Activated CD4-positive, alpha-beta T cell treated with anti-CD3 and anti-CD28 coated beads for 4 hours (primary cell): ENCODE measurements at places on chromosomes 1 and 21.

DNA sequence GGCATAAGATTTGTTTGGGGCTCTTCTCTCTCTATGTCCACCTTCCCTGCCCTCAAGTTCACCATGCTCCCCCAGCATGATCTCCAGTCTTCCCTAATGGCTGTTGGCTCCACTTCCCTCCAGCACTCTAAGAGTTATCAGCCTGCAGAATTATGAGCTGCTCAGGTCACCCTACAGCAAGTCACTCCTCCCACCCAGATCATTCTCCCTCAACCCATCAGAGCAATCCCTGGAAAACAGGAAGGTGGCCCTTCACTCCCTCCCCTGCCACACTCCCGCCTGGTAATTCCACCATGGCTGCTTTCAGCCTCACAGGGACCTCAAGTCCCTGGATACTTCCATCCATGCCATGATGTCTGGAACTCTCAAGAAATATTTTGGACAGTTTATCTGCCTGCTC lies 104.5 kb downstream of the KCNJ15 start:
- no peak for DNase-seq

GRCh38 chr1:201103666-201104065 lies 8.6 kb downstream of the CACNA1S start:
- DNase-seq, result no peak

- no peak for DNase-seq
Observed at GRCh38 chr1:226964068-226964425, 24.0 kb downstream of the COQ8A start.

GRCh38 chr21:41119901-41120300 lies 48.1 kb upstream of the BACE2 start:
- DNase-seq, result no peak

DNA sequence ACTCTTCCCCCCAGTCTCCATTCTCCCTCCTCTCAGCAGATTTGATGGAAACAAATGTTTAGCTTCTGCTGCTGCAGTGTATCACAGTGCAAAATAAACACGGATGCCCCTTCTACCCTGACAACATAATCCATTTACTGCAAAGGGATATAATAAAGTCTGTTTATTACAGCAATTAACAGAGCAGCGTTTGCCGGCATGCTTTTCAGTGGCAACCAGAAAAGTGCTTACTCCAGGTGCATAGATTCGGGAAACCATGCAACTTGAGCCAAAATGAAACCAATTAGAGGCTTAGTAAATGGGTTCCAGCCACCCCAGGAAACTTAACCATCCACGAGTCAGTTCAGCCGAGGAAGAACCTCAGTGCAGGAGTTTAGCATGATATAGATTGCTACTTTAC lies 12.9 kb upstream of the LEMD1 start:
- DNase-seq, result no peak

DNA sequence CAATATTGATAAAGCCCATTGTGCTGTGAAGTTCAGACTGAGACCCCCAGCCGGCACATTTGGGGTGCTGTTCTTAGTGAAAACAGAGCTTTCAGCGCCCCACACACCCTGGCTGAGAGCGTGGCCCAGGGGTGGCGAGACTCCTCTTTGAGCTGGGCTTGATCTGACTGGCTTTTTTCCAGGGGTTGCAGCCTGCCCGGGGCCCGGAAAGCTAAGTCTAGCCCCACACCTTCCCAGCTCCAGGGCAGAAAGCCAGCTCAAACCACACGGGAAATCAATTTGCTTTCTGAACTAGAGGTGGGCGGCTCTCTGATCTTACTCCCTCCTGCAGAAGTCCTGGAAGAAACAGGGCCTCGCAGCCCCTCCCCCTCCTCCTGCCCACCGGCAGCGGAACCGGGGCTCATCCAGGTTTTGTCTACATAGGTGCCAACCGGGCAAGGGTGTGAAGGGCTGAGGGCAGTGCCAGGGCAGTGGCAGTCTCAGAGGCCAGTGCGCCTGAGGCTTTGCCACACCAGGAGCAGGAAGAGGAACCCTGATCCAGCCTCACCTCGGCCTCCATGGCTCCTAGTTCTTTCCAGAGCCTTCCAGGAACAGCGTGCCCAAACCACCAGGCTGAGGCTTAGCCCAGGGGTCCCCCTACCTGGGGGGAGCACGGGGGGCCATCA lies 155.3 kb downstream of the NPHP4 start:
- no peak for DNase-seq

DNA sequence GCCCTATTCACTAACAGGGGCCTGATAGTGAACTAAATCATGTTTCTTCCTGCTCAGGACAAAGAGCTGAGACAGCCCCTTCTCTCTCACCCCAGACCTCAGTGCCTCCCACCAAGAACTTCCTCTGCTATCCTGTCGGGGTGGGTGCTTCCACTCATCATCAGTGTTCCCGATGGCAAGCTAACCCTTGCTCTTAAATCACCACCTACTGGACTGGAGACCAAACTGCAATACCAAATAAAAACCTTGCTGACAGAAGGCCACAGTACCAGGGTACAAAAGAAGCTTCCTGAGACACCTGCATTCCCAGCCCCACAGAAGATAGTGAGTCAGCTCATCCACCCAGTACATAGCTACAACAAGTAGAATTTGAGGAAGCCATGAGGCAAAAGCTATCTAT lies 799.5 kb downstream of the LTN1 start:
- DNase-seq, result no peak

DNA sequence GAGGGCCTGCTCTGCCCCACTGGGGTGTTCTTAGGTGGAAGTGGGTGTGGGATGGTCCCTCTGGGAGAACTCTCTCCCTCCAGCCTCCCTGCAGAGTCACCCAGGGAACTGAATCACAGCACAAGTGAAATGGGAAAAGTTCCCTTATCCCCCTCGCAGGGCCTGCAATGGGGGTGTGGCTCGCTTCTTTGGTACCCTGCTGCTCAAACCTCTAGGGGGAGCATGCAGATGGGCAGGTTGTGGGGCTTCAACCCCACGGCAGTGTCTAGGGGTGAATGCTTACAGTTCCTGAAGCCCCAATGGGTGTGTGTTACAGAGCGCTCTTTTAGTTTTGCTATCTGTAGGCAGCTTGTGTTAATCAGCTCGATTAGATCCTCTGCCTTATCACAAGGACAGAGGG lies 59.0 kb upstream of the TINAGL1 start:
- no peak for DNase-seq

GRCh38 chr1:184838504-184838951 lies 83.9 kb upstream of the EDEM3 start:
- no peak for DNase-seq

- no peak for DNase-seq
Observed at GRCh38 chr1:54485416-54485815, 62.6 kb upstream of the ACOT11 start.

DNA sequence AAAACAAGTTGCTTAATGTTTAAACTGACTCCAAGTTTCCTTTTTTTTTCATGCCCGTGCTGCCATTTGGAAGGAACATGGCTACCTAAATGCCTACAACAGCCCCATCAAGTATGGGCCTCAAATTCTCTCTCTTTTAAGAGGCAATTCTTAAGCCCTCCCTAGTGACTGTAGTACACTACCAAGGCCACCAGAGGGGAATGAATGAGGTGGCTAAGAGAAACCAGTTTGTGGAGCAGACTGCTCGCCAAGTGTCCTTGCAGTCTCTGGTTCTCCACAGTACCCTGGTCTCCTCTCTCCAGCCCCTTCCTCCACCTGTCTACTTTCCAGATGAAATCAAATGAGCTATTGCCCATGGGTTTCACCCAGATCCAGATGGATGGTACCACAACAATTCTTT lies 1809.6 kb downstream of the BRINP3 start:
- DNase-seq, result no peak

GRCh38 chr1:200090252-200091159 lies 63.0 kb downstream of the NR5A2 start:
- DNase-seq, result no peak

DNA sequence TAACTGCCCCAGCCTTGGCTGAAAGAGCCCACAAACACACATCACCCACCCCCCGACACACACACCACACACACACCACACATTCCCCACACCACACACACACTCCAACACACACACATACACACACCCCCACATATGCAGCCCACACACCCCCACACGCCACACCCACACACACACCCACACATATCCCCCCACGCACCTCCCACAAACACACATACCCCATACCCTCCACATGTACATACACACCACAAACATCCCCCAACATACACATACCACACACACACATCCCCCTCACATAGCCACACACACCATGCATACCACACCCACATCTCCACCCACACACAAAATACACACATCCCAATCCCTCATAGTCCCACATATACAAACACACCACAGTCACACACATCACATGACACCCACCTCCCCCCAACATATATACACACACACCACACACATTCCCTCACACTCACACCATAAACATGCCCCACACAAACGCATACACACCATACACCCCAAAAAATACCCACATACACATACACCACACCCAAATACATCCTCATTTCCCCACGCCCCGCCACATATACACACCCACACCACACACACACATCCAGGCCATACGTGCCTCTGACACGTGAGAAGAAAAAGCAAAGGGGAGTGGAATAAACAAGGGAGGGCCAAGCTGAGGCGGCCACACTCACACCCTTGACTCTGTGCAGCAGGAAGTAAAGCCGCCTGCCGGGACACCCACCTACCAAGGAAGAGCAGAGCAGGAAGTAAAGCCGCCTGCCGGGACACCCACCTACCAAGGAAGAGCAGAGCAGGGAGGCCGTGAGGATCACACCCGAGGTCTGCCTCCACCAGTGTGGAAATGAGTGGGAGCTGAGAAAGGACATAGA lies 53.7 kb downstream of the HSF2BP start:
- no peak for DNase-seq

- no peak for DNase-seq
Observed at GRCh38 chr1:94526152-94526980, 15.2 kb downstream of the F3 start.

- DNase-seq, result no peak
Observed at GRCh38 chr1:170218257-170218650, 72.5 kb downstream of the NTMT2 start.

DNA sequence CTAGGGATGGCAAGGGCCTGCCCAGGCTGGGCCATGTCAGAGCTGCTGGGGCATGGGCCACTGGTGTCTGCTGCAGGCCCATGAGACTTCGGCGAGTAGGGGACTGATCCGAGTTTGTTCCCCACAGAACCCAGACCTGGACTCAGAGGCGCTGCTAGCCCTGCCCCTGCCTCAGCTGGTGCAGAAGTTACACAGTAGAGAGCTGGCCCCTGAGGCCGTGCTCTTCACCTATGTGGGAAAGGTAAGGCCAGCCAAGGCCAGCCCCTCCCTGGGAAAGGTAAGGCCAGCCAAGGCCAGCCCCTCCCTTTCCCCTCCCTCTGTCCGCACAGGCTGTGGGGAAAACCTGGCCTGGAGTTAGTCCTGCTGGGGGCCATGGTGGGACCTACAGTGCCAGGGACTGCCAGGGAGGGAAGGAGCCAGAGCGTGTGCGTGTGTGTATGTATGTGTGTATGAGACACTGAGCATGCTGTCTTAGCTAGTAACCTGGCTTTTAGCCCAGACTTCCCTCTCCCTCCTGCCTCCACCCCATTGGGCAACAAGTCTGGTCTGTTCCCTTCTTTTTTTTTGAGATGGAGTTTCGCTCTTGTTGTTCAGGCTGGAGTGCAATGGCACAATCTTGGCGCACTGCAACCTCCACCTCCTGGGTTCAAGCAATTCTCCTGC lies 8.0 kb downstream of the FAAH start:
- no peak for DNase-seq

GRCh38 chr1:240575981-240576662 lies 35.8 kb downstream of the GREM2 start:
- DNase-seq, result peak; percentile 3

GRCh38 chr1:56200442-56200841 lies 378.9 kb downstream of the PLPP3 start:
- no peak for DNase-seq
